ENCODE measurements at places on chromosomes 6 and 20. TPM values are rescaled to one million over a fixed set of nuclear protein-coding genes. Genes with fewer than 3 reads are reported as not detected.

The ECT2L gene
- total RNA-seq: not detected

The SLC22A7 gene
- not detected for total RNA-seq

The EPHA7 gene
- total RNA-seq: not detected

The CD109 gene
- total RNA-seq: 29.3 TPM

The TXLNB gene
- total RNA-seq: not detected

The RBL1 gene
- 53.7 TPM for total RNA-seq

The DEFB114 gene
- not detected for total RNA-seq

The KIF25 gene
- not detected for total RNA-seq

The FGD2 gene
- total RNA-seq: 1.5 TPM

The MYCT1 gene
- not detected for total RNA-seq

The TMEM217 gene
- total RNA-seq: 9.9 TPM

The SAMD3 gene
- 3.1 TPM for total RNA-seq

The MEI4 gene
- not detected for total RNA-seq

The OTOR gene
- total RNA-seq: not detected

The GNAS-AS1 gene
- total RNA-seq: 1.4 TPM

The OR2J3 gene
- not detected for total RNA-seq

The WFDC2 gene
- total RNA-seq: not detected

The FAM83C gene
- total RNA-seq: not detected

The CD24 gene
- 0.65 TPM for total RNA-seq

The TCP11 gene
- not detected for total RNA-seq

The SYNE1 gene
- total RNA-seq: 14.5 TPM

The KCNB1 gene
- 0.08 TPM for total RNA-seq

The LIN28B gene
- not detected for total RNA-seq

The FABP7 gene
- not detected for total RNA-seq

The PHF3 gene
- total RNA-seq: 45.3 TPM

The TBC1D32 gene
- total RNA-seq: 7.9 TPM
